ENCODE measurements at places on chromosomes 12 and 14.

GRCh38 chr12:52359621-52360061, 7.6 kb downstream of the KRT85 start:
- no peak for DNase-seq

GRCh38 chr12:2018391-2018790, 14.1 kb upstream of the DCP1B start:
- DNase-seq, result no peak

GRCh38 chr12:59372956-59373355, 222.9 kb upstream of the SLC16A7 start:
- no peak for DNase-seq

GRCh38 chr14:59419303-59419702, 45.9 kb downstream of the GPR135 start:
- DNase-seq, result no peak

DNA sequence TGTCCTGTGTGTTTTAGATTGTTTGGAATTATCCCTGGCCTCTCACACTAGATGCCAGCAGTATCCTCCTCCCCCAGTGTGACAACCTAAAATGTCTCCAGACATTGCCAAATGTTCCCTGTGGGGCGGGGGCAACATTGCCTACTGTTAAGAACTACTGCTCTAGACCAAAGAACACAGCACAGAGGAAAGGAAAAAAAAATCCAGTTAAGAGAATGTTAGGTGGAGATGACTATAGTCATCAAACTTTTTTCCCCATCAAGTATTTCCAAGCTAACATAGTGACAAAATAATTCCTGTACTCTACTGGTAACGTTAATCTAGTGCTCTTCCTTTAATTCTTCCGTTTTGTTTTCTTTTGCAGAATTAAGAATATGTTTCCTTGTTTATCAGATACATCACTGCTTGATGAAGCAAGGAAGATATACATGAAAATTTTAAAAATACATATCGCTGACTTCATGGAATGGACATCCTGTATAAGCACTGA, 3.5 kb downstream of the CDKN1B start:
- no peak for DNase-seq

DNA sequence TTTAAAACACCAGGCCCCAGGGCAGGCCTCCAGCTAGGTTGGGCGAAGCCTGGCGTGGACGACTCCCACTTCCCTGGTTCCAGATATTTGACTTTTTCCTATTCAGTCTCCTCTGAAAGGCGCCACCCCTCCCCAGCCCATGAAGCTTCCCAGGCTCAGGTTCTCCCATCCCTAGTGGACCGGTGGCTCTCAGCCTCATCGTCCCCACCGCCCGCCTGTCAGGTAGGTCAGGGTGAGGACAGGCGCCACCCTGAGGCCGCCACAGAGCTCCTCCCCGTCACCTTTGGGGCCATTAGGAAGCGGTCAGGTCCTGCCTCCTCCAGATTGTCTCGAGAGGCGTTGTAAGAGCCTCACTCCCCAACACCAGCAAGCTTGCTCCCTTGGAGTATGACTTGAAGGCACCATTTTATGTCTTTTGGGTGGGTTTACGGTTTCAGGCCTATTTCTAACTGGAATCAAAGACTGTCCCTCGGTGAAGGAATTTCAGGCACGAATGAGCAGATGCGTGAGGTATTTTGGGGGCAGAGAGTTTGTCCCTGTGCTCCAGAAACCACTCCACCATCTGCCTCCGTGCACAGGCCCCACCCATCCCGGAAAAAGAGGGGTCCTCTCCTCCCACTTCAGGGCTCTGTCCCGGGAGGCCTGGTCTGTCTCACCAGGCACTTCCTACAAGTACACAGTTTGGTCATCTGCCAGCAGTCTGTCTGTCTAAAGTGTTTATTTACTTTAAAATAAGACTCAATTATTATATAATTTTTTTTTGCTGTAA, 55.6 kb downstream of the TSPAN9 start:
- DNase-seq, result peak; percentile 67

GRCh38 chr14:89616425-89616824, 199.4 kb upstream of the FOXN3 start:
- no peak for DNase-seq

GRCh38 chr14:95515080-95515489, 1.4 kb downstream of the SYNE3 start:
- peak; percentile 97 for DNase-seq

- DNase-seq, result peak; percentile 57
Measured at GRCh38 chr14:90534091-90534837, 137.4 kb downstream of the CALM1 start.

DNA sequence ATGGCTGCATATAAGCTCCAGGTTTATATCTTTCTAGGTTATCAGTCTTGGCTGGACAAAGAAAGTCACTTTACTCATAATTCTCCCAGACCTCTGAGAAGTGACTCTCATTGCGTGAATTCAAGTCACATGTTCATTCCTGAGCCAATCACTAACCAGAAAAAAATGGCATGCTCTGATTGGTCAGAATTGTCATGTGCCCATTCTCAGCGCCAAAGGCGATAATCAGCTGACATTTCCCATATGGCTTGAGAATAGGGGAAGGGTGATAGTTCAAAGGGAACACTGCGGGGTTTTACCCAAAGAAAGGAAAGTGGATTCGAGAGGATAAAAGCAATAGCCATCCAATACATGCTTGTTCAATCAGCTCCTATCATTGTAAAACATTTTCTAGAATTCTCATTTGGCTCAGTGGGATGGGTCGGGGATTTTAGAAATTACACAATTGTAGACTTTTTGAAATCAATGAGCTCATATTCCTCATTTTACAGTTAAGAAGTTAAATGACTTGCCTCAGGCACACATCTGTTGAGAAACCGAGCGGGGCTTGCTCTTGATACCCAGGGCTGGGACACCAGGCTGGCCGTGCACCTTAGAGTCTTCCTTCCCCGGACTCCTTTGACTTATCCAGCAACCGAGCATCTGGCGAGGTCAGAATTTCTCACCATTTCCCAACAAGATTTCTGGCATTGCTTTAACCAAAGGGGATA, 454.0 kb upstream of the TBX3 start:
- DNase-seq, result peak; percentile 10

GRCh38 chr12:111182382-111182781, 186.5 kb downstream of the PHETA1 start:
- no peak for DNase-seq

DNA sequence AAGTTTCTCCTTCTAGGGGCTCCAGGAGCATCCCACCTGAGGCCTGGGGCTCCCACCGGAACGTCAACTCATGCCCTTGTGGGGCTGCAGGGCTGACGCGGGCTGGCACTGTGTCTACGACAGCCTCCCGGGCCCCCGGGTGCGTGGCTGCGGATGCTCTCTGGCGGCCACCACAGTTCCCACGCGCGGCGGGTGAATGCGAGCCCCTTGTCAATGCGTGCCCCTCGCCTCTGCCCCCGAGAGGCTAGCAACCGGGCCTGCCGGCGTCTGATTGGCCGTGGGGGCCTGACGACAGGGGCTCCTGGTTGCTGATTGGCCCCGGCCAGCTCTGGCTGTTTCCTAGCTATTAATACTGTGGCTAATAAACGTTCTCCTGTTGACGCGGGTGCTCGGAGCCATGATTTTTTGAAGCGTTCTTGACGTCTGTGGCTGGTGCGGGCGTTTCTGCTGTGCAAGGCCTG, 1.8 kb upstream of the MEG3 start:
- peak; percentile 41 for DNase-seq

GRCh38 chr14:22231018-22231417, 358.0 kb downstream of the DAD1 start:
- DNase-seq, result no peak

DNA sequence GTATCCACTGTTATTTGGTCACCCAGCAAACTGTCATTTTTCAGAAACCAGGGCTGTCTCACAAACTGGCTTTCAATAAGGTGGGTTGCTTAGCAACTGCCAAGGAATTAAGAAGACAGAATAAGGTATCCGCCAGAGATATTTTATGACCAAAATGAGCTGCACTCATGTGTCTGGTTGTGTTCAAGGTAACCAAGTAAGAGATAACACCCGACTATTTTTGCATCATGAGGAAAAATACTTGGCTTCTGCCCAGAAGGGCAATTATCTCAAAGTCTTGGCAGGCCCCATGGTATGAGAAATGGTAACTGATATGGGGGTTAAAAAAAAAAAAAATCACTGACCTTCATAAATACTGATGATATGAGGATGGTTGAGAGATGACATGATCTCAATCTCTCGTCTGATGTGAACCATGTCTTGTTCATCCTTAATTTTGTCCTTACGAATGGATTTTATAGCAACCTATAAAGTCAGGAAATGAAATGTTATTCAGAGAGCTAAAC, 32.6 kb downstream of the NUAK1 start:
- DNase-seq, result no peak

- DNase-seq, result no peak
Measured at GRCh38 chr14:63777024-63777423, 49.2 kb upstream of the SGPP1 start.

GRCh38 chr14:75053396-75054291, 2.4 kb upstream of the MLH3 start:
- no peak for DNase-seq

- DNase-seq, result no peak
Measured at GRCh38 chr12:42910656-42911055, 321.1 kb upstream of the PRICKLE1 start.

DNA sequence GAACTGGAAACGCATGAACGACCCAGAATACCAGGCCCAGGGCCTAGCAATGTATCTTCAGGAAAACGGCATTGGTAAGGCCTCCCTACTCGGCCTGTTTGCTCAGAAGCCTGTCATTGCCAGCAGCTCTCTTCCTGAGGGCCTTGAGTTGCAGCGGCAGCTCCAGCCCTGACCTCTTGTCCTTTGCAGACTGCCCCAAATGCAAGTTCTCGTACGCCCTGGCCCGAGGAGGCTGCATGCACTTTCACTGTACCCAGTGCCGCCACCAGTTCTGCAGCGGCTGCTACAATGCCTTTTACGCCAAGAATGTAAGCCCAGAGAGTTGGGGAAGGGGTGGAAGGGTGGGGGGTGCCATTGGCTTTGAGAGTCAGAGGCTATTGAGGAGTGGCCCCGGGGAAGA, 3.7 kb upstream of the IRF9 start:
- no peak for DNase-seq

- DNase-seq, result no peak
Measured at GRCh38 chr12:54082397-54082892, 28.8 kb downstream of the HOXC4 start.

DNA sequence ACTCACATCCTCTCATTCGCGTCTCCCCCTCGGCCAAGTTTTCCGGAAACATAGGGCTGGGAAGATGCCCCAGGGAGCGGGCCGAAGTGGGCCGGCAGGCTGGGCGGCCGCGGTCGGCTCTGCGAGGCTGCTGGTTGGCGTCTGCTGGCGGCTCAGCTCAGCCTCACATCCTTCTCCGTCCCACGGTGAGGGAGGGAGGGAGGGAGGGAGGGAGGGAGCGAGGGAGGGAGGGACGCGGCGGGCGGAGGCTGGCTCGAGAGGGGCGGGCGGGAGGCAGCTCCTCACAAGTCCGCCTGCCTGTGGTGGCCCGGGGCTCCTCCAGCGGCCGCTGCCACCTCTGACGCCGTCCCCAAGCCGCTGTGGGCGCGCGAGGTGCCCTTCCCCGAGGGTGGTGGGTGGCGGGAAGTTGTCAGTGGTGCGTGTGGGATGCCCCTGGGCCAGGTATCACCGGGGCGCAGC, 93.8 kb downstream of the RFLNA start:
- DNase-seq, result peak; percentile 79

DNA sequence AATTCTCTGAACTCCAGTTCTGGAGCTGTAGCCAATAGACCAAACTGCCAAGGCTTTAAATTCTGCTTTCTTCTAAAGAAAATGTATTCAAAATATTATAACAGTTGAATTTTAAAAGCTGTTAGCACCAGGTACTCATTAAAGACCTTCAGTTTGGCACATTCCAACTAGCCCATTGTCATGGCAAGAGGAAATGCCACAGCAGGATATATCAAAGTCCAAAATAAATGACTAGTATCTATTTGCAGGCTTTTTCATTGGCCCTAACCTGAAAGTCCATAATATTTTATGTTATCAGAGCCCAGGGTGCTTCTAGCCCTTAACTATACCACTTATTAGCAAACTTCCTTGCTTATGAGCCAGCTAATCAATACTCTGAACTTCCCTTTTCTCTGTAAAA, 3.1 kb upstream of the RIC8B start:
- no peak for DNase-seq

DNA sequence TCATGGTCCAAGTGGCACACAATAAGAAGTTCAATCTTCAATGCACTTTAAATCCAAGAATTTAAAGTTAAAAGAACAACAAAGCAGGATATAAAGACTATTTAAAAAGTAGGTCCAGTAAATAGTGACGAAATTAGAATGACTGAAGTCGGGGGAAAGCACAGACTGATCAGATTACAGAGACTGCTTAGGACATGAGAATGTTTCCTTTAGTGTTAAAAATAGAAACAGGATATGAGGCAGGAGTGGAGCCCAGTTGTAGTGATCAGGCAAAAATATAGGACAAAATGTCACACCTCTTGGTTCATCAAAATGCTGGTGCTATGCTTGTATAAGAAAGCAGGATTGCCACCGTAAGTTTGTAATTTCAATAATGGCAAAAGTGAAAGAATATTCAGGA, 52.2 kb upstream of the CD163 start:
- no peak for DNase-seq

DNA sequence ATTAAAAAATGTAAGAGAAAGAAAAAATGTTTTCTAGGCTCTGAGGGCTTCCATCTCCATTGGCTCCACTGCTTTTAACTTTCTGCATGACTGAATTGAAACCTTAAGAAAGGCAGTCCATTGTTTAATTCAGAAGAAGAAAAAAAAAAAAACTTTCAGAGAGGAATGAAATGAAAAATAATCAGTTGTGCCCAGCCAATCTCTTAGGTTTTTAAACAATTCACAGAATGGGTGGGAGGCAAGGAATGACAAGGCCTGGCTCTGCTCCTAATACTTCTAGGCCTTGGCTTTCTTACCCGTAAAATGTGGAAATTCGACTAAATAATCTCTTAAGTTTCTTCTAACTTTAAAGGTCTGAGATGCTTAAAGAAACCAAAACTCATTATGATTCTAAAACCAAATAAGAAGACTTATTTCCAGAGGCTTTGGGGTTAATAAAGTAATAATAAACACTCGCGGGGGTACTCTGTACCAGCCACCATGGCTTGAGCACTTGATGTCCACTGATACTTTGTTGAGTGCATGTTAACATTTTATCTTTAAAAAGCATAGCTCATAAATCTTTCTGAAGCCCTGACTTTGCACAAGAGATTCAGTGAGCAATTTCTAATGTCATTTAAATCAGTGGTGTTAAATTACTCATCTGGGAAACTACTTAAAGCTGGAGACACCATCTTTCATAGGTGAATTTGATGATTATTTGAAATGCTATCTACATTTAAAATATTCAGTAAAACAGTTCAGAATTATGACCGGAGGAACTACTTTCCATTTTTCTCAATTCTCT, 49.6 kb downstream of the STON2 start:
- no peak for DNase-seq

- no peak for DNase-seq
Measured at GRCh38 chr12:91833780-91834359, 311.8 kb downstream of the BTG1 start.

DNA sequence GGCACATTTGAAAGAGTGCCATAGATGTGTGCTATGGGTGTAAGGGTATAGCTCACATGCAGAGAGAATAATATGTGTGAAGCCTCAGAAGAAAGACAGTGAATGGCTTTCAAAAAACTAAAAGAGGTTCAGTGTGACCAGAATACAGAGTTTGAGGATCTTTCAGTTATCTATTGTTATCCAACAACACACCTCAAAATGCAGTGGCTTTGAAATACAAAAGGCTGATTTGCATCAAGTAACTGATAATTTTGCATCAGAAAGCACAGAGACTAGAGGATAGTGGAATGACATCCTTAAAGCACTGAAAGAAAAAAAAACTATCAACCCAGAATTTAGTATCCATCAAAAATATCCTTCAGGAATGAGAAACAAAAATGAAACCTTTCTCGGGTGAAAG, 131.6 kb upstream of the IGF1 start:
- DNase-seq, result no peak

GRCh38 chr12:51229116-51229809, 9.4 kb upstream of the DAZAP2 start:
- DNase-seq, result no peak

Data from SJCRH30 (cell line).